ENCODE measurements at places on chromosomes 7 and 10.

DNA sequence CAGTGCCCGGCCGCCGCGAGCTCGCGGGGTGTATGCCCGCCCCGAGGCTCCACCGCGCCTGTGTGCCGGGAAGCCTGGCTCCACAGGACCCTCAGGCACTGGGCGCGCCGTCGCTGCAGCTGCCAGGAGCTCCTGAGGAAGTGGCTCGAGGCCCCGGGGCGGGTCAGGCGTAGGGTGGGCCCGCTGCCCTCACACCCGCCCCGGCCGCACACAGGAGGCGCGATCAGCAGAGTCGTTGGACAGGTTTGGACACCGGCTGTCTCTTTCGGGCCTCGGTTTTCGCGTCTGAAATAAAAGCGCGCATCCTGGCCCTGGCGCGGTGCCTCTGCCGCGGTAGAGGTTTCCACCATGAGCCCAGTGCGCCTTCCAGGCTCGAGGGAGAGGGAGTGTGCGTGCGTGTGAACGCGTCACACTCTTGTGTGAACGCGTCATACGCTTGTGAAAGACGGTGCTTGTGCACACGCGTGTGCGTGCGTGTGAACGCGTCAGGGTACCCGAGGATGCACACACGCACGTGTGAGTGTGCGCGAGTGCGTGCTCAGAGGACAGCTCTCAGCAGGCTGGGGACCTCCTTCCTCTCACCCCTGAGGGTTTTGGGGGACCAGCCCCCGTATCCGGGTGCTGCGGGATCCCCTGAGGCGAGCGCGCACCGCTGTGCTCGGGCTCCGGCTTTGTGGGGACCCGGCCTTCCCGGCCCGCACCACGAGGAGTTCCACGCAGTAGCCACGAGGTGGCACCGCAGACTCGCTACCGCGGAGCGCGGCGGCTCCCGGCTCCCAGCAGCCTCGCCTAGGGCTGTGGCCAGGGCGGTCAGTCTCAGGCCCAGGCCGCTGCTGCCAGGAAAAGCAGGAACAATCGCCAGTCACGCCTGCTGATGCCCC lies 83.8 kb downstream of the BMS1 start:
- DNase-seq: peak; percentile 81

DNA sequence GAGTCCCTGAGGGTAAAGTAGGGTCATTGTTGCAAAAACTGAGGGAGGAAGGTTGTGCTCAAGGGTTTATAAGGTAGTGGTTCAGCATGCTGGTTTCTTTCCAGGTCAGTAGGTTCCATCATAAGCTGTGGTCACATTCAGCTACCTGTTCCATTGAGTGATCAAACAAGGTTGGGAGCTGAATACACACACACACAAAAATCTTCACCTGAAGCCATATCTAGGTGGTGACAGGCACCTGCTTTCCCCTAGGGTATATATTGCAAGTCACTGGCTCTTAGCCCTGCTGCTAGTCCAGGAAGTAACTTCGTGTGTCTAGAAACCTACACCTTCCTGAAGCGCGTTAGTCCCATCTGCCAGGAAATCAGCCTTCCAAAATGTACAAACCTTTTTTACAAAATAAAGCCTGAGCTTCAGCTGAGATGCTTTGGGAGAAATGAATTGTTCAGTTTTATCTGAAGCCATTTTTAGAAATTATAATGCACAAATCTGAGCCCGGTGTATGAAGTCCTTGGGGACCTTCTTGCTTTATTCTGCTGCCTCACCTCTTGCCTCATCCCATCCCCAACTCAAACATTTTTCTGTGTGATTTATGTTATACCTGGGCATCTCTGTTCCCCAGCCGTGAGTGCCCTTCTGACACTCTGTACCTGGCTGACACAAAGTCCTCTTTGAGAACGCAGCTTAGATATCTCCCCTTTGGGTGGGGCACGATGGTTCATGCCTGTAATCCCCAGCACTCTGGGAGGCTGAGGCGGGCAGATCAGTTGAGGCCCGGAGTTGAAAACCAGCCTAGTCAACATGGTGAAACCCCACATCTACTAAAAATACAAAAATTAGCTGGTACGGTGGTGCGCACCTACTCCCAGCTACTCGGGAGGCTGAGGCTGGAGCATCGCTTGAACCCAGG lies 10.6 kb upstream of the LAMTOR4 start:
- no peak for DNase-seq

GRCh38 chr10:89337484-89337883 lies 9.7 kb downstream of the IFIT3 start:
- peak; percentile 78 for DNase-seq

DNA sequence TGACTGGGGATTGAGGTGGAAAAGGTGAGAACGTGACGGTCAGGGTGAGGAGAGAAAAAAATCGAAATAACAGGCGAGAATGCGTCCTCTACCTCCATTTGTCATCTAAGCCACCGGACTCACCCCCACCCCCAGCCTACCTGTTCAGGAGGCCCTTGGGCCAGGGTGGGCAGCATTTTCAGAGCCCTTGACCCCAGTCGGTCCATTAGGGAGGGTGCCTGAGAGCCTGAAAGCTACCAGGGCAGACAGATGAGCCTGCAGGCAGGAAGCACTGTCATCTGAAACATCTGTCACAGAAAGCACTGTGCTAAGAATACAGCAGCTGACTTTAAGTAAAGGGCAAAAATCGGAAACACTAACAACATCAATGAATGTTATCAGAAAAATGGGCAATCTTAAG lies 47.0 kb downstream of the MAD1L1 start:
- no peak for DNase-seq

- peak; percentile 58 for DNase-seq
Observed at GRCh38 chr7:102064361-102065025, 222.2 kb upstream of the SH2B2 start.

DNA sequence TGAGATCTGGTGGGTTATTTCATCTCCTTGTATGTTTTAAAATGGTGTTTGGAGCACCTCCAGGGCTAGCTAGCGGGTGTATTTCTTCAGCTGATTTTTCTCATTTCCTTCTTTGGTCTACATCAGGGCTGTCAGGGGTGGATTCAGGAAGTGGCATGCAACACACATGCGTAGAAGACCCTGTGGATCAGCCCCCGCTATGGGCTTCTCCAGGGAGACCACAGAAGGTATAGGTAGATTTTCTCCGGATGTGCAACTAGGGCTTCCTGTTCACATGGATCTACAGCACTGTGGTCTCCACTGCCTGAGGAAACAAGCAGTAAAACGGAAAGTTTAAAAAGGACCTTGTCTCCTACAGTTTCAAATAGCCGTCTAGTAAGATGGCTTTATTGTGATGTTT lies 10.4 kb downstream of the NUB1 start:
- DNase-seq: no peak

DNA sequence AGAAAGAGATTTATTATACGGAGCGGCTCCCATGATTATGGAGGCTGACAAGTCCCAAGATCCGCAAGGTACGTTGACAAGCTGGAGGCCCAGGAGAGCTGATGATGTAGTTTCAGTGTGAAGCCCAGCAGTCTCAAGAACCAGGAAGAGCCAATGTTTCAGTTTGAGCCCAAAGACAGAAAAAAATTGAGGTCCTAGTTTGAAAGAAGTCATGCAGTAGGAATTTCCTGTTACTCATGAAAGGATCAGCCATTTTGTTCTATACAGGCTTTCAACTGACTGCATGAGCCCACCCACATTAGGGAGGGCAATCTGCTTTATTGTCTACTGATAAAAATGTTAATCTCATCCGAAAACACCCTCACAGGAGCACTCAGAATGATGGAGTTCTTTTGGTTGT lies 51.5 kb downstream of the CCDC71L start:
- peak; percentile 92 for DNase-seq

- DNase-seq: no peak
Observed at GRCh38 chr10:21475393-21475792, 50.1 kb downstream of the SKIDA1 start.

DNA sequence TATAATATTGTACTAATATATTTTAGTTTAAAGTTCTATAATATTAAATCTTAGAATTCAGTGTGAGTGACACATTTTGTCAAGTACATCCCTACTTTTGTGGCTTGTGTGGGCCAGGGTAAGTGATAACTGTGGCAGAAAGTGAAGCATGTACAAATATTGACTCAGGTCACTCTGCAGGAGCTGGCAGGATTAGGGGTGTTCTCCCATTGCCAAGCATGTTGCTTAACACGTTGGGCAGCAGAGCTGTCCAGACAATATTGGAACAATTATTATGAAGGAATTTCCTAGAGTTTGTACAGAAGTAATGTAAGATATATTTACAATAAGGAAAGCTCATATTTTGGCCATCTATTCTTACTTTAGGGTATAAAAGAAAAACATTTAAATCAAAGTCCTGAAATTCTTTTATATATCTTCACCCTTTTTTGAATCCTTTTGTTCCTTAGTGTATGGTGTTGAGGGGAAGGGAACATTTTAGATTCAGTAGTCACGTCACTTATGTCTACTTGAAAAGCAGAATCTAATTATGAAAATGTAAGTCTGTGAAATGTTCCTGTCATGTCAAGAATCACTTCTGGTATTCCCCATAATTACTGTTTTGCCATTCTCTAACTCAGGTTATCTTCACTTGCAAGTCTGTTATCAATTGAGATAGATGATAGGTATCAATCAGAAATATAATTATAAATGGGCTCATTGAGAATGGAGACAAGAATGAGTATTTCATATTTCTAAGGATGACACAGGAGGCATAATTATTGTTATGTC lies 4.0 kb downstream of the HDAC9 start:
- no peak for DNase-seq

Measured in ELR (cell line).